Glomerular endothelial cell (primary cell): ENCODE measurements at places on chromosomes 7 and 10. TPM values are rescaled to one million over a fixed set of nuclear protein-coding genes. Genes with fewer than 3 reads are reported as not detected.

TMEM213 gene
- total RNA-seq: not detected in 2 replicates

SLC18A3 gene
- not detected in 2 replicates for total RNA-seq

DRGX gene
- not detected in 2 replicates for total RNA-seq

IQUB gene
- total RNA-seq: 0.19 and 0.29 TPM in 2 replicates

NPC1L1 gene
- total RNA-seq: not detected in 2 replicates

FGFR2 gene
- total RNA-seq: 0.23 TPM in 1 of 2 replicates, not detected in the other

VSTM4 gene
- 0.15 and 0.35 TPM in 2 replicates for total RNA-seq
